Activated CD4-positive, alpha-beta T cell treated with anti-CD3 and anti-CD28 coated beads, Interleukin-2, amount 50 U/mL, for 24 hours (primary cell): ENCODE measurements at places on chromosomes 2 and 18.

GRCh38 chr2:202965810-202966460 lies 48.7 kb upstream of the NBEAL1 start:
- DNase-seq, result no peak

GRCh38 chr2:36369163-36369562 lies 13.6 kb downstream of the CRIM1 start:
- no peak for DNase-seq

DNA sequence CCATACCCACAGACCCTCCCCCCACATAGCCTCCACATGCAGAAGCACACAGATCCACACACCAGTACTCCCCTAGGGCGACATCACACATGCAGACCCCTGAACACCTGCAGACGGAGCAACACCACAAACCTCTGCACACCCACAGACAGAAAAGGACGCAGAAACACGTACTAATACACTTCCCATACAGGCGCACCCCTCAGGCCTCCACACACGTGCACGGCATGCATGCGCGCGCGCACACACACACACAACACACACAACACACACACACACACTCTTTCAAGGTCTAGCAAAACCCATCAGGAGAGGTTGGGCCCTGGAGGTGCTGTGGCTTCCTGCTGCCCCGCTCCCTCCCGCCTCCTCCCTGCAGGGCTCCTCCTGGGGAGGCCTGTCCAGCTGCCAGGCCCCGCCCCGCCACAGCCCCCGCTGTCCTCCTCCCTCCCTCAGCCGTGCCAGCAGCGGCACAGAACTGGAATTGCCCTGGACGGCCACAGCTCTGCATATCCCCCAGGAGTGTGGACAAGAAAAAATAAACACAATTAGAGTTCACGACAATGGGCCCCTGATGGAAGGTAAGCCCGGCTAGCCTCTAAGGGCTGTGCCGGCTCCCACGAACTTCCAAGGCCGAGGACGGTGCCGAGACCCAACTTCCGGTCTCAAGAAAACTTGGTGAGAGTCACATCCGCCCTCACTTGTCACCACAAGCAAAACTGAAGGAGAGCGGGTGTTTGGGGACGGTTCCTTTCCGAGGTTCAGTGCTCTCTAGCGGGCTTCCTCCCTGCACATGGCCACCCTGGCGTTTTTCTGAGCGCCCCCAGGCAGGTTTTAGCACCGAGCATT lies 6.8 kb downstream of the ZFP36L2 start:
- peak; percentile 71 for DNase-seq

DNA sequence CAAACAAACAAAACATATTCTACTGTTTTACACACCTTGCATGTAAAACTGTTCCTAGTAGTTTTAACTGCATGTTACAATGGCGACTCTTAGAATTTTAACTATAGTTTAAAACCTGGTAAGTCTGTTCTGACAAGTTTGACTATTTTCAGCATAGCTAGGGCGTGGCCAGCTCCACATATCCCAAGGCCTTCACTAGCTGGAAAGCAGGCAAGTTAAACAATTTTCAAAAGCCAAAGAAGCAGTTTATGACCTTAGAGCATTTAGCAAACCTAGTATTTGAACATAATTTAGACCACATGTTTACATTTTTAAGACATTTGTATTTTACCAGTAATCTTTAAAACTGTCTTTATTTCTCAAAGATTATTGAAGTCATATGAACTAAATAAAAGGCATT lies 402.8 kb upstream of the SYT4 start:
- no peak for DNase-seq

- no peak for DNase-seq
Observed at GRCh38 chr2:179726461-179727180, 134.8 kb downstream of the ZNF385B start.

- no peak for DNase-seq
Observed at GRCh38 chr2:86249176-86249575, 49.9 kb downstream of the MRPL35 start.

GRCh38 chr2:62293151-62293489 lies 97.2 kb downstream of the B3GNT2 start:
- DNase-seq, result no peak

DNA sequence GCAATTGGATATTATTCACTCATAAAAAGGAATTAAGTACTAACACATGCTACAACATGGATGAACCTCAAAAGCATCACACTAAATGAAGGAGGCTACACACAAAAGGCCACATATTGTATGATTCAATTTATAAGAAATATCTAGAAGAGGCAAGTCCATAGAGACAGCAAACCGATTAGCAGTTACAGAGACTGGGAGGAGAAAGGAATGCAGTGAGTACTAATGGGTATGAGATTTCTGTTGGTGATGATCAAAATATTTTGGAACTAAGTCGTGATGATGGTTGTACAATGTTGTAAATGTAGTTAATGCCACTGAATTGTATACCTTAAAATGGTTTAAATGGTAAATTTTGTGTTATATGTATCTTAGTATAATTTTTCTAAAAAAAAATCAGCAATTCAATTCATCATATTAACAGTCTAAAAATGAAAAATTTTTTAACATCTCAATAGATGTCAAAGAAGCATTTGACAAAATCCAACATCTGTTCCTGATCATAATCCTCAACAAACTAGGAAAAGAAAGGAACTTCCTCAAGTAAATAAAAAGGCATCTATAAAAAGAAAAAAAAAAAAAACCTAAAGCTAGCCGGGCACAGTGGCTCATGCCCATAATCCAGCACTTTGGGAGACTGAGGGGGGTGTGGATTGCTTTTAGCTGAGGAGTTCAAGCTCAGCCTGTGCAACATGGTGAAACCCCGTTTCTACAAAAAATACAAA lies 98.1 kb downstream of the TGIF1 start:
- DNase-seq, result no peak

- no peak for DNase-seq
Observed at GRCh38 chr2:69055688-69056470, 42.9 kb downstream of the ANTXR1 start.

GRCh38 chr2:171895786-171896185 lies 1.7 kb upstream of the SLC25A12 start:
- DNase-seq, result no peak

DNA sequence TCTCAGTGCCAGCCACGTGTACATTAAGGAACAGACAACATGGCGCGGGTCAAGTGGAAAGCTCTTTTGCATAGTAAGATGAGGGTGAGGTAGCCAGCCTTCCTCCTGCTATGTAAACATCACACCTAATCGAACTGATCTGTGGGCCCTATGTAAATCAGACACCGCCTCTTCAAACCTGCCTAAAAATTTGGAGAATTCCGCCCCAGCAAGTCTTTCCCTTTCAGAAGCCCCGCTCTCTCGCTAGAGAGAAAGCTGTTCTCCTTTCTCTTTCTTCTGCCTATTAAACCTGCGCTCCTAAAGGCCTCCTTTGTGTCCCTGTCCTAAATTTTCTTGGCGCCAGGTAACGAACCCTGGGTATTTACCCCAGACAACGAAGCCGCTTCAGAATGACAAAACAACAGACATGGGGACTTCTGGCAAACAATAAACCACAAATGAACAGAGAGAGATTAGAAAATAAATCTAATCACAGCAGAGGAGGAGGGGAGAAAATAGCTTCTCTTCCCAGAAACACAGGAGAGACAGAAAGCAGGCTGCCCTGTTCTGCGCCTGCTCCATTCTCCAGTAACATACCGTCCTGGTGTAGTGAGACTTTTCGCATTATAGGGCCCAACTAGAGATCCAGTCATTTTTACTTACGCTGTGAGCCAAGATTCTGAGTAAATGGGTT lies 31.9 kb upstream of the CYP1B1 start:
- no peak for DNase-seq

DNA sequence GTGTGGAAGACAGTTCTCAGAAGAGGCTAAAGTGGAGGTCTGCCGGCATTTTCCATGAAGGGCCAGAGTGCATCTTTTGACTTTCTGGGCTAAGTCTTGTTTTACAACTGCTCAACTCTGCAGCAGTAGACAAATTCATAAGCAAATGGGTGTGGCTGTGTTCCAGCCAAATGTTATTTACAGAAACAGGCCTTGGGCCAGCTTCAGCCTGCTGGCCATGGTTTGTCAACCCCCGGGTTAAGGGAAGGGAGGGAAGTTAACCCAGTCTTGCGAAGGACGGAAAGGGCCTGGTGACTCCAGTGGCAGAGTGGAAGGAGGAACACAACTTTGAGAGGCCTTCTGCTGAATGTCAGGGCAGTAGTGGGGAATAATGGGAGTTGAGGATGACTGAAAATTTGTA lies 34.3 kb upstream of the NCKAP5 start:
- no peak for DNase-seq

- no peak for DNase-seq
Observed at GRCh38 chr2:33247365-33247764, 229.1 kb upstream of the RASGRP3 start.

DNA sequence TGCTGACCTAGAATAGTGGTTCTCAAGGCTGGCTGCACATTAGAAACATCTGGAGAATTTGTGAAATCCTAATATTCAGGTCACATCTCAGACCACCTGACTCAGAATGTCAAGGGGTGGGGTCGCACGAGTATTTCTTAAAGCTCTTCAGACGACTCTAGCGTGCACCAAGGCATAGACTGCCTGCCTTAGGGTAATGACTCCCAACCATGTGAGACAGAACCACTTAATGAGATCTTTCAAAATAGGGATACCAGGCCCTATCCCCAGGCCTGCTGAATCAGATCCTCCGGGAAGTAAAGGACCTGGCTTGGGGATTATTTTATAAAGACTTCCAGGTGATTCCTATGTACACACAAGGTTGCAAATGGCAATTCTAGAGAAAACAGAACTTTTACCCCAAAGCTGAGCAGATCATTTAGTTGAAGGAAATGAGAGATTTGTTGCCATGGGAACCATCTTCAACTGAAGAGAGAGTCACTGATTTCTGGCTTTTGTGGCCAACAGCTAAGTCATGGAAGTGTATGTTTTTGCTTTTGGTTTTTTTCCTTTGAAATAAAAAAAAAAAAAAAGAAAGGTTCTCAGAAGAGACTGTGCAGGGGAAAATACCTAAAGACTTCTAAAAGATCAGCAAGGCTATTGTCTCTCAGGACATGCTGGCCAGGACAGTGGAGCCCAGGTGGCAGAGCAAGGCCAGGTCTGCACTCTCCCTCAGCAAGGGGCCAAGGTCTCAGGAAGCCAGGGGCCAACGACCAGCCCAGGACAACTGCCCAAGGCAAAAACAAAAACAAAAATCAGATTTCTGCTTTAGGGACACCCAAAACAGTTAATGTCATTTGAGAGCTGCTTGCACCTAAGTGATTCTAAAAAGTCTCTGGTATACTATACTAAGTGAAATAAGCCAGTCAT lies 15.3 kb upstream of the LOXHD1 start:
- DNase-seq, result no peak

- DNase-seq, result no peak
Observed at GRCh38 chr2:175766880-175767279, 235.2 kb downstream of the LNPK start.

- no peak for DNase-seq
Observed at GRCh38 chr2:168230389-168230788, 17.0 kb downstream of the STK39 start.

DNA sequence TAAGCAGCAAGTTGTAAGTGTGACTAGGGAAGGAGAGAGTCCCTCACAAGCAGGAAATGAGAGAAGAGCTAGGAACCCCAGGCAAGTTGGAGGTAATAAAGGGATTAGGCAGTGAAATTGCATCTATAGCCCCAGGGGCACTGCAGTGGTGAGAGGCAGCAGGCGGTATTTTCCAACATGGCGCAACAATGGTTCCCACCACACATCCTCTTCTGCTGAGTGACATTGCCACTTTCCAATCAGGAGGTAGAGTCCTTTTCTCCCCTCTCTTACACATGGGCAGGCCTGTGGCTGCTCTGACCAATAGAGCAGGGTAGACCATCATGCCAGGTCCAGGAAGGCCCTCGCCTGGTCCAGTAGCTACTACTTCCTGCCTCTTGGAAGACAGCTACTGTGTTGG lies 86.6 kb downstream of the DNER start:
- no peak for DNase-seq

GRCh38 chr2:229178117-229178516 lies 93.0 kb downstream of the PID1 start:
- DNase-seq, result no peak

GRCh38 chr2:7819316-7819715 lies 862.5 kb upstream of the ID2 start:
- DNase-seq, result no peak

- DNase-seq, result no peak
Observed at GRCh38 chr2:44713170-44713569, 228.3 kb upstream of the SIX3 start.

DNA sequence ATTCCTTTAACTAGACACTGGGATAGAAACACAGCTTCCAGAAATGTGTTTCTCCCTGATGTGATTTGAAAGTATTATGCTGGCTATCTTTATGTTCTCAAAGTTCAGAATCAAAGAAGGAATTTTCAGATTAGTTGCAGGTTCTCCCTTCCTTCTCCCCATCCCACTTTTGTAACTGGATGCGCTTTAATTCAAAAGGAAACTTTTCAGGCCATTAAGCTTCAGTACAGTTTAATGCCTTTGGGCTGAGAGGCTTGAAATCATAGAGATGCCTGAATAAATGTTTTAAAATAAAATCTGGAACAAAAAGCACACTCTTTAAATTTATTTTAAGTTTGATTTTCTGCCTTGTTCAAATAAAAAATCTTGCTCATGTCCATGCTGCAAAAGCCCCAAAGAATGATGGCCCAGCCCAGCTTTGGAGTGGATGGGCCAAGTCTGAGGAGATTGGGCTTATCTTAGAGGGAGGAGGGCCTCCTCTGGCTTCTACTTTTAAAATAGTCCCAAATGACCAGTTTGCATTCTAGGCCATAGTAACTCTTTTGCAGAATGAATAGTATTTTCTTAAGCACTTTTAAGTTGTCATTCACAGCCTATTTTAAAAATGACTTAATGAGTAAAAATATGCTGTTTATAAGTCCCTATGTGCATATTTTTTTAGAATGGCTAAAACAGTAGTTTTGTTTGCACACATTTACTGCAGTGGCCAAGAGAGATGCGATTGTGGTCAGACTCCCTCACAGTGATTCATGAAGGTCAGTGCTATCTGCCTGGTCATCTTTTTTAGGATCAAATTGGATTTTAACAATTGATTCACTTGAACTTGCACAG lies 129.2 kb downstream of the MTX2 start:
- no peak for DNase-seq

DNA sequence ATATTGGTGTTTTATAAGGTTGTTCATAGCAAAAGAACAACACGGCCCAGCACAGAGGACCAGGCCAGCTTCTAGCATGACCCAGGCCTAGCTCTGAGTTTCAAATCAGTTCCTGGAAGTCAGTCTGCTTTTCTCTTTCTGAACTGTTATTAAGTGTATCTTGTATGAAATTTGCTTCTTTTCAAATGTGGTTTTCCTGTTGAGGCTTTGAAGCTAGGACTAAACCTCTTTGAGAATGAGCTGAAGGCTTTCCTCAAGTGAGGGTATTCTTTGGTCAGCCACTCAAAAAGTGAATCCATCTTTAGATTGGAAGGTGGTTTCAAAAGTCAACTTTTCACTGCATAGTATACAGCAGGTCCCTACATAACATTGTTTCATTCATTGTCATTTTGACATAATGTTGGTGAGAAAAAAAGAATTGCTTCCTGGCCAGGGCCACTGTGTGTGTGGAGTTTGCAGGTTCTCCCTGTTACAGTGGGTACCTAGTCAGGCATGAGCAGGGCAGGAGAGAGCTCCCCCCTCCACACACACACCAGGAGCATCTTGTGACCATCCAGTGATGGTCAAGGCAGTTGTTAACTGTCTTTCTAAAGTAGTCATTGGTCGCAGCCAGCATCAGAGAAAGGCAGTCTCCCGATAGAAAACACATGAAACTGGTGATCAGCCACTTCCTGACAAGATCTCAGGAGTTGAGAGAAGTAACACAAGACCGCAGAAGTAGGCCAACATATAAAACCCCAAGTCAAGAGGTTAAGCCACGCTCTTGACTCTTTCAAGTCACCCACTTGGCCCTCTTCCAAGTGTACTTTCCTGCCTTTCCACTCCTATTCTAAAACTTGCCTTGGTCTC lies 6.7 kb upstream of the ACAA2 start:
- DNase-seq, result no peak

- no peak for DNase-seq
Observed at GRCh38 chr2:215000721-215001120, 137.7 kb downstream of the ABCA12 start.
